ENCODE measurements at places on chromosomes 6 and 20.
A peak's percentile ranks its signal among the peaks of the same experiment; 100 is the strongest.

GRCh38 chr6:136607932-136608772 lies 57.9 kb upstream of the MAP7 start:
- peak; percentile 39 for DNase-seq

DNA sequence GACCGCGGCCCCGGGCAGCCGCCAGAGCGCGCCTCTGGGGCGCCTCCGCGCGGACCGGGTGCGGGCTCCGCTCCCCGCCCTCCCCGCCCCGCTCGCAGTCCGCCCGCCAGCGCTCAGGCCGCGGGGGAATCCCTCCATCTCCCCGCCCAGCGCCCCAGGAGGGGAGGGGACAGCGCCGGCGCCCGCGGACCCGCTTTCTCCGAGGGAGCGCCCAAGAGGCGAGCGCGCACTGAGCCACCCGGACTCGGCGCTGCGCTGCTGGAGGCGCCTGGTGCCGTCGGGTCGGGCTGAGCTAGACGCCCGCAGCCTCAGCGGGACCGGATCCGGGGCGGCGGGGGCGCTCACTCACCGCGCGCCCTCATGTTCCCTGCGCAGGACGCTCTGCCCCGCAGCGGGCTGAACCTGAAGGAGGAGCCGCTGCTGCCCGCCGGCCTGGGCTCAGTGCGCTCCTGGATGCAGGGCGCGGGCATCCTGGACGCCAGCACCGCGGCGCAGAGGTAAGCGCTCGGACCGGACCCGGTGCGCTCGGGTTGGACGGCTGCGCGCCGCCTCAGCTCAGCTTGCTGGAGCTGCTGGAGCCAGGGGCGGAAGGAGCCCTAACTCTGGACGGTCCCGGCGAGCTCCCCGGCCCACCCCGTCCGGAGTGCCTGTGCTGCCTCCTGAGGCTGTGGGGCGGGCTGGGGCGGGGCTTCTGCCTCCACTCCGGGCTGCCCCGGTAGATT lies 867 bp downstream of the EBF4 start:
- no peak for DNase-seq

DNA sequence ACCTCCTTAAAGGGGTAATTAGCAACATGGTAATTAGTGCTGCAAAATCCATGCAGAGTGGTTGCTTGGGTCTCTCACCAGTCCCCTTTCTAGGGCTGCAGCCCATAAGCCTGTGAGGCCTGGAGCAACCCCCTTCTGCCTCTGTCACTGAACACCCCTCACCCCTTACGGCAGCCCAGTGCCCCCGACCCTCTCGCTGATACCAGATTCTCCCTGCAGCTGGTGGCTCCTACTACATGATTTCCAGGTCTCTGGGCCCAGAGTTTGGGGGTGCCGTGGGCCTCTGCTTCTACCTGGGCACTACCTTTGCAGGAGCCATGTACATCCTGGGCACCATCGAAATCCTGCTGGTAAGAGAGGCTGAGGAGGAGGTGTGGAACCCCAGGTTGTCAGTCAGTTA lies 8.0 kb downstream of the SLC12A5 start:
- no peak for DNase-seq

GRCh38 chr6:16757332-16757731 lies 3.9 kb downstream of the ATXN1 start:
- no peak for DNase-seq

DNA sequence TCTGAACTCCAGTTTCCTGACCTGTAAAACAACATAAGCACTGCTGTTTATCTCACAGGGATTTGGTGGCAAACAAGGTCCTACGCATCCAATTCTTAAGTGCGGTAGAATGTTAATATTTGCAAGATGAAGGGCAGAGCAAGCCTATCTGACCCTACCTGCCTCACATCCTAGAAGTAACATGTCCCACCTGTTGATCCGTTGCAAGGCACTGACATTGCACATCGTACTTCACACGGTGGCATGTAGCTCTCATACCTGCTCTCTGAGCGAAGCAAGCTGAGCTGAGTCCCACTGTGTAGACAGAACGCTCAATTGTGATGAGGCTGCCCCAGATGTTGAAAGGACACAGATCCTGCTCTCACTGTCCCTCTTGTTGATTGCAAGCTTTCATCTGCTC lies 154.7 kb upstream of the PDE10A start:
- DNase-seq, result no peak

DNA sequence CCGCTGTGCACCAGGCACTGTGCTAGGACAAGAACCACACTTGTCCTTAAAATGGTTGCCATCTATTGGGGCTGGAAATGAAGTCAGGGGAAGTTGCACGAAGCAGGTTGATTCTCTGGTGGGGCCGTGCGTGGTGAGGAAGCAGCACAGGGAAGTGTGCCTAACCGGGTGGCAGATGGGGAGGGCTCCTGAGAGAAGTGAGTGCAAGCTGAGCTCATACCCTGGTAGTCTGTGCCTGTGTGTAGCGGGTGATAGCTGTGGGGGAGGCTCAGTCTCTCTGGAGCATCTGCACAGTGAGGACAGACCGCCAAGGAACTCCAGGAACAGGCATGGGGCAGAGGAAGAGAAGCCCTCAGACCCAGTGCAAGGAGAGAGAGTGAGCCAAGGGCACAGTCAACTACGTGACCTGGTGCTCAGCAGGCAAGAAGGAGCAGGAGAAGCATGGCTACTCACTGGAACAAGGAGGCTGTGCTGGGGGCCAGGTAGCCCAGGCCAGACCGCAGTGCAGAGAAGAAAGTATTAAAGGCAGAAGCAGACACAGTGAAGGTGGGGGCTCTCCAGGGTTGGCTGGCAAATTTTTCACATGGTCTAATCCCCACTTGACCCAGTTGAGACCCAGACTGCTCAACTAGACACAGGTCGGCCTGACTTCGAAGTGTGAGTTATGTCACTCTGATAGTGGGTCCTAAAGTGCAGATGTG lies 155.0 kb downstream of the CDH26 start:
- no peak for DNase-seq

DNA sequence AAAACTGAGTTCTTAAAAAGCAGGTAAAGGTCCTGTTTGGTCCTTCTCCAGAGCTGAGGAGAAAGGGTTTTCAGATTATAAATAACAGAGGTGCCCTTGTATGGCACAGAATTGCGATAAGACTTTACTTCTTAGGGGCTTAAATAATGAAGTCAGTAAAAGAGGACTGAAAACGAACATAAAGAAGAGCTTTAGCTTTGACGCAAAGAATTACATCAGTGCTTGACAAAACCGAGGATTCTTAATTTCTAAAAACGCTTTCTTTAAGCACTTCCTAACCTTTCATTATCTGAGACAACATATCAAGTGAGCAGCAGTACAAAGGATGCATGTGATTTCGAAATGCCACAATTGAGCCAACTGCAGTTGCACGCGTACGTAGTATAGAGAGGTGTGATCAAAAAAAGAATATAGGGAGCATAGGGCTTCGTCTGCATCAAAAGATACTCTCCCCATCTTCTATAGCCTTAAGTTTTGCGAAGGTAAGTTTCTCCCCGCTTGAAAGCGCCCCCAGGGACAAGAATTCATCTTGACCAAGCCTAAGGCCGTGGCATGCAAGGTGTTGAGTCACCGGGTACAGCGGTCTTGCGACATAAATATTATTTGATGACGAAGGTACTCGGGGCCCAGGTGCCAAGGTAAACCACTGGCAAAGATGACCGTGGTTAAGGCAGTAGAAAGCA lies 778 bp upstream of the LOC128125822 start:
- DNase-seq, result no peak

DNA sequence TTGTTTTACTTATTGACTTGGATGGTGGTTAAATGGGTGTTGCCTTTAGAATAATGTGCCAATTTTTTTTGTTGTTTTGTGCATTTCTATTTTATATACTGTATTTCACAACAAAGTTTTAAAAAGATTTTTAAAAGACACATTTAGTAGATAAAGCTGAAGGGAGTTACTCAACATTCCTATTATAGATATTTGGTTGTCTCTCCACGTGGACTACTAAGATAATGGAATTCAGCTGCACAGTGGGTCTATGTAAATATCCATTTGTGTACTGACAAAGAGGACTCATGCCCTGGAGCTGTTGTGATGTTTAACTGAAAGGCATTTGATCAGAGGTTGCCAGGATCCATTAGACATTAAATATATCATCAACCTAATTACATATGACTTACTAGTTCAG lies 23.2 kb upstream of the FAM135A start:
- no peak for DNase-seq

DNA sequence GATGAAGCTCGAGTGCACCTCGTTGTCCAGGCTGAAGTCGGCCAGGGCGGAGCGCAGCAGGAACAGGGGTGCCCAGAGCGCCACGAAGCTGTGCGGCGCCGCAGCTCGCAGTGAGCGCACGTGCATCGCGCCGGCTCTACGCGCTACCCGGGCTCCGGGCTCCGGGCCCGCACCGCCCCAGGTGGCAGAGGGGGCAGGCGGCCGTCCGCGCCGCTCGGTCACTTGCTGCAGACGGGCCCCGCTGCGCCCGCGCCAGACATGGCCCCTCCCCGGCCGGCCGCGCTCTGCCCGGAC lies 497 bp downstream of the BMP7 start:
- DNase-seq, result no peak

GRCh38 chr6:6479785-6480184 lies 108.7 kb upstream of the LY86 start:
- no peak for DNase-seq

DNA sequence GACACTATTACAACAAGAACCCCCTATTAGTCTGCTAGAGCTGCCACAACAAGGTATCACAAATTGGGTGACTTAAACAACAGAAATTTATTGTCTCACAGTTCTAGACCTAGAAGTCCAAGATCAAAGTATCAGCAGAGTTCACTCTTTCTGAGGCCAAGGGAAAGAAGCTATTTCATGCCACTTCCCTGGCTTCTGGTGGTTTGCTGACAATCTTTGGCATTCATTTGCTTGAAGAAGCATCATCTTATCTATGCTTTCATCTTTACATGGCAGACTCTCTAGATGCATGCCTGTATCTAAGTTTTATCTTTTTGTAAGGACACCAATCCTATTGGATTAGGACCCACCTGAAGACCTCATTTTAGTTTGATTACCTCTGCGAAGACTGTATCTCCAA lies 296.8 kb upstream of the MARCKS start:
- DNase-seq, result no peak

DNA sequence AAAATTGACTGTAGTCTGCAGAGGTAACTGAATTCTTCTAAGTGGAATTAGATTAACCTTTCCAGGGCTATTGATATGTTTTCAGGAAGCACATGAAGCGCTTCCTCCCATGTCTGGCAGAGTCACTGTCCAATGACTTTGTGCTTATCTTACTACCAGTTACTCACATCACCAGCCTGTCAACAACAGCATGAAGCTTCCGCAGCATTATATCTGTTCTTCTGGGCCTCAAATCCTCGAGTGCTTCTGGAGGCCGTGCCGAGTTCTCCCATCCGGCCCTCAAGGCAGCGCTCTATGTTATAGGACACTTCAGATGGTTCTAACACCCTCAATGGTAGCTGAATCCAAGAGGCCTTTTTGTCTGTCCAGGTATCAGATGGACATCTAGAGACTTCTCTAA lies 33.2 kb downstream of the PSMG4 start:
- DNase-seq, result no peak

GRCh38 chr20:62710886-62711702 lies 2.5 kb downstream of the NTSR1 start:
- no peak for DNase-seq

DNA sequence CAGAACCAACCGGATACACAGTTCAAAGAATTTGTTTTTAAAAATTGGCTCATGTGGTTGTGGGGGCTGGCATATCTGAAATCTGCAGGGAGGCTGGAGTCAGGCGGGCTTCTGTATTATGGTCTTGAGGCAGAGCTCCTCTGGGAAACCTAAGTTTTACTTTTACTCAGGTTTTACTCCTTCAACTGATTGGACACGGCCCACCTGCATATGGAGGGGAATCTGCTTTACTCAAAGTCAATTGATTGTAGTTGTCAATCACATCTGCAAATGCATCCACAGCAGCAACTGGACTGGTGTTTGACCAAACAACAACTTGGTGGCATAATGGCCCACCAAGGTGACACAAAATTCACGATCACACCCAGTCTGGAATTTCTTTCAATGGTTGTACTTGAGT lies 103.4 kb downstream of the ERMARD start:
- no peak for DNase-seq

- DNase-seq, result no peak
Observed at GRCh38 chr20:25025986-25026605, 31.8 kb downstream of the ACSS1 start.

GRCh38 chr6:131995917-131996316 lies 44.7 kb upstream of the CCN2 start:
- no peak for DNase-seq

DNA sequence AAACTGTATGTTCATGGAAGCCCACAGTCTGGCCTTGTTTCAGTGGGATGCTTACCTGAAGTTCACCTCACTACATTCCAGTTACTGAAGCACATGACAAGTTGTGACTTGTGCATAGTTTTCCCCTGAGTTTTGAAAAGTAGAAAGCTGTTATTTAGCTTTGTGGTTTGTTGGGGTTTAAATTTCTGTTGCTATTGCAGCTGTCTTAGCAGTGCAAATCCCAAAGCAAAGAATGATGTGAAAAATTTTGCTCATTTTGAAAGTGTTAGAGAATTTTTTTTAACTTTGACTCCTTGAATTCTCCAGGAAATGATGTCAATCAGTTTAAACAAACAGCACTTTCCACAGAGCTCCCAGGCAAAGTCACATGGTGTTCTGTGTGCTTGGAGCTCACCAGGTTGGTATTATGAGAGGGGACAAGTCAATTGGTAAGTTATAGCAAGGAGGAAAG lies 268.4 kb downstream of the ADGRG6 start:
- DNase-seq, result no peak

- no peak for DNase-seq
Observed at GRCh38 chr20:60052322-60052721, 94.1 kb downstream of the CDH26 start.

DNA sequence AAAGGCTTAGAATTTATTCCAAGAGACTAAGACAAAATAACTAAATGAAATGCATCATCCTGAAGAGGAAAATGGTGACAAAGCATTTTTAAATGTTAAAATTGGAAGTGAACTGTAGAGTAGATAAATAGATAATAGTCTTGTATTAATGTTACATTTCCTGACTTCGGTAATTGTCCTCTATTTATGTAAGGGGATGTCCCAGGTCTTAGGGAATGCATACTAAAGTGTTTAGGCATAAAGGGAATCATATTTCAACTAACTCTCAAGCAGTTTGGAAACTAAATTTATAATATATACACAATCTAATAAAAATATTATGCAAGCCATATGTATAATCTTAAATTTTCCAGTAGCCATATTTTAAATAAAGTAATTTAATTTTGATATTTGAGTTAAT lies 159.3 kb downstream of the WDR27 start:
- DNase-seq, result no peak

DNA sequence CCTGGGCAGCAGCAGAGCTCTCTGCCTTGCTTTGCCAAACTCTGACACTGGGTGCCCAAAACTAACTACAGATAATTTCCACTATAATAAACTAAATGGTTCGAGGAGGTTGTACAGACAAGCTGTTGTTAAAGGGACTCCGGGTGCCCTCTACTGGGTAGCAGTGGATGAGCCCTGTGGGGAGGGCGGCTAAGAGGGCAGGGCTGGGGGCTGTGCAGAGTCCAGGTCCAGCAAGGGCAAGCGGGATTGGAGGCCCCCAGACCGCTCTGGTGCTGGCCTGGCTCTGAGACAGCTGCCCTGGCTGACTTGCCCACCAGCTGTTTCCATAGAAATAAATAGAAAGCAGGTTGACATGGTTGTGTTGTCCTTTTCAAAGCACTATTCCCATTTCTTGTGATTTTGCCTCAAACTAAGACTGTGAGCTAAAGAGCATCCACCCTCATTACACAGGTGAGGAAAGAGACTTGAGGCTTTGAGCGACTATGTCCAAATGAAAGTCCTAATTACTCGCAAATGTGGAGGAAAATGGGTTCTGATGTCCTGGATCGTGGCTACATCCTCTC lies 167.6 kb upstream of the CST7 start:
- no peak for DNase-seq
